NCI-H2107 (cell line): ENCODE measurements at places on chromosomes 11 and 22.

DNA sequence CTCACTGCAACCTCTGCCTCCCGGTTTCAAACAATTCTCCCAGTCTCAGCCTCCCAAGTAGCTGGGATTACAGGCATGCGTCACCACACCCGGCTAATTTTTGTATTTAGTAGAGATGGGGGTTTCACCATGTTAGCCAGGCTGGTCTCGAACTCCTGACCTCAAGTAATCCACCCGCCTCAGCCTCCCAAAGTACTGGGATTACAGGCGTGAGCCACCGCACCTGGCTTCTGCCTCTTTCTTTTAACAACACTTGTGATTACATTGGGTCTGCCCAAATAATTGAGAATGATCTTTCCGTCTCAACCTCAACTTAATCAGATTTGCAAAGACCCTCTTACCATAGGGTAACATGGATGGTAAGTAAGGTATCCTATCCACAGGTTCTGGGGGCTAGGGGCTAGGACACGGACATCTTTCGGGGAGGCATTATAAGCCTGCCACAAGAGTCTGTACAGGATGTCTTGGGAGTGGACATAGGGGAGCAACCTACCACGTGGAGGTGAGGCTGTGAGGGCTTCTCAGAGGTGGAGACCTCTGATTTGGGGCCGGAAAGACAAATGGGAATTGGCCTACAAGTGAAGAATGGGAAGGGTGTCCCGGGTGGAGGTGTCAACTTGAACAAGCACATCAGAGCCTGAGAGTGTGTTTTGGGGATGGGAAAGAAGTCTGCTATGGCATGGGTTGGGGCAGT is 2.7 kb upstream of the CBX6 start:
- DNase-seq: no peak

- no peak for DNase-seq
Observed at GRCh38 chr11:129063118-129063517, 120.4 kb upstream of the TP53AIP1 start.

DNA sequence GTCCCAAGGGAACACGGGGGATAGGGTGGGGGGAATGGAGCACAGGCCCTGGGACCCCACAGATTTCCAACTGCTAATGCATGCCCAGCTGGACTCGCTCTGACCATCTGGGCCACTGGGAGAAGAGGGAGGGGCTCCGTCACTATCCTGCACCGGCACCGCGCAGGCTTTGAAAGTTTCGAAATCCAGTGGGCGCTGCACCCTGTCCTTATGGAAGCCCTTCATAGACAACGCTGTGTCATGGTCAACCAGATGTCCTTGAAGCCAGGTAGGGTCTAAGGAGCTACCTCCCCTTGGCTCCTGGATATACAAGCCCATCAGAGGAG is 30.1 kb downstream of the LRRC10B start:
- DNase-seq: no peak

DNA sequence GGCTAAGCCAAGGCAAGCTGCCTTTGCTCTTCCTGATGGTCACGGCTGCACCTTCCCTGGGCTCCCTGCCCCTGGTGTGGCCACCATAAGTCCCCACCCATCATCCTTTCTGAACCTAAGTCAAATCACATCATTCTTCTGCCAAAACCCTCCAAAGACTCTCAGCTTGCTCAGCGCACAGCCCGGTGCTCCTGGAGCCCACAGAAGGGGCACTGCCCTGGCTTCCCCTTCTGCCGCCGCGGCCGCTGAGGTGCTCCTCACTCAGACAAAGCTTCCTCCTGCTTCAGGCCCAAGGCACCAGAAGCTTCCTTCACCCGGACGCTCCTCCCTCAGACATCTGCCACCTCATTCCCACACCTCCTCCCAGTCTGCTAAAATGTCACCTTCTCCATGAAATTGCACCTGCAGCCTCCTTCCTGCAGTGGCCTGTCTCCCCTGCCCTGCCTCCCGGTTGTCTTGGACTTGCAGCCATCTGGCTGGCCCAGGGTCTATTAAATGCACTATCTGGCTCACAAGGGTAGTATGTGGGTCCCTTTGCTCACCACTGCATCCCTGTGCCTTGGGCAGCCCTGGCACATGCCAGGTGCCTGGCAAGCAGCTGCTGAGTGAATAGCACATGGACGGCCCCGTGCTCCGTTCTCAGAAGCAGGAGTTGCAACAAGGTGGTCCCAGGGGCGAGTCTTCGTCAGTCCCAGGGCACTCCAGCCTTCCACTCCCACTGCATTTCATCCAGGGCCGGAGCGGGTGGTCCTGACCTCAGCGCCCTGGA is 108.2 kb downstream of the WNT7B start:
- DNase-seq: no peak

DNA sequence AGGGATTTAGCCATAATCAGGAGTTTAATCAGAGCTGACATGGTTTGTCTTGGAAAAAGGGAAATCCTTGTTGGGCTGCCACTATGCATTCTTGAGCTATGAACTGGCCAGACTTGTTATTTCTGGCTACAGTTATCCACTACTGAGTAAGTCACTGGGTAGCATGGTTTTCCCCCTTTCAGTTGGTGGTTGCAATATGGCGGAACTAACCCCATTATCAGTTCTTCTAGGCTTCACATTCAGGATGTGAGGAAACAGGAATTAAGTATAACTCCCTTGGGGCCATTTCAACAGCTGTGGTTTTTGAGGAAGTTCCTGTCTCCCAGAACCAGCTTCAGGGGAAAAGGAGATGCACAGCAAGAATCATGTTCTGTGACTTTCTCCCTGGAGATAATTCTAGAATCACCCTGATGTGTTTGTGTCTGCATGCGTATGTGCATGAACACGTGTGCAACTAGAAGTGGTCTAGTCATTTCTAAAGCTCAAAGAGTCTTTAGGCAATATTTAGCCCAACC is 103.0 kb upstream of the CD44 start:
- no peak for DNase-seq
